ENCODE measurements at places on chromosomes 2 and 18.

- DNase-seq, result no peak
Measured at GRCh38 chr2:33215299-33215698, 261.1 kb upstream of the RASGRP3 start.

- DNase-seq, result no peak
Measured at GRCh38 chr2:170123593-170123992, 54.4 kb upstream of the MYO3B start.

DNA sequence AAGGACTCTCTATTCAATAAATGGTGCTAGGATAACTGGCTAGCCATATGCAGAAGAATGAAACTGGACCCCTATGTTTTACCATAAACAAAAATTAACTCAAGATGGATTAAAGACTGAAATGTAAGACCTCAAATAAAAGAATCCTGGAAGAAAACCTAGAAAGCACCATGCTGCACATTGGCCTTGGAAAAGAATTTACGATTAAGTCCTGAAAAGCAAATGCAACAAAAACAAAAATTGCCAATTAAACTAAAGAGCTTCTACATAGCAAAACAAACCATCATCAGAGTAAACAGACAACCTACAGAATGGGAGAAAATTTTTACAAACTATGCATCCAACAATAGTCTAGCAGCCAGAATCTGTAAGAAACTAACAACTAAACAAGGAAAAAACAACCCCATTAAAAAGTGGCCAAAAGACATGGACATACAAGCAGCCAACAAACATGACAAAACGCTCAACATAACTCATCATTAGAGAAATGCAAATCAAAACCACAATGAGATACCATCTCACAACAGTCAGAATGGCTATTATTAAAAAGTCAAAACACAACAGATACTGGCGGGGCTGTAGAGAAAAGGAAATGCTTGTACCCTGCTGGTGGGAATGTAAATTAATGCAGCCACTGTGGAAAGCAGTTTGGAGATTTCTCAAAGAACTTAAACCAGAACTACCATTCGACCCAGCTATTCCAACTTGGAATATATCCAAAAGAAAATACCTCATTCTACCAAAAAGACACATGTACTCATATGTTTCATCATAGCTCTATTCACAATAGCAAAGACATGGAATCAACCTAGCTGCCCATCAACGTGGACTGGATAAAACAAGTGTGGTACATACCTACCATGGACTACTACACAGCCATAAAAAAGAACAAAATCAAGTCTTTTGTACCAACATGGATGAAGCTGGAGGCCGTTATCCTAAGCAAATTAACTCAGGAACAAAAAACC, 30.6 kb downstream of the SEPTIN10 start:
- no peak for DNase-seq

DNA sequence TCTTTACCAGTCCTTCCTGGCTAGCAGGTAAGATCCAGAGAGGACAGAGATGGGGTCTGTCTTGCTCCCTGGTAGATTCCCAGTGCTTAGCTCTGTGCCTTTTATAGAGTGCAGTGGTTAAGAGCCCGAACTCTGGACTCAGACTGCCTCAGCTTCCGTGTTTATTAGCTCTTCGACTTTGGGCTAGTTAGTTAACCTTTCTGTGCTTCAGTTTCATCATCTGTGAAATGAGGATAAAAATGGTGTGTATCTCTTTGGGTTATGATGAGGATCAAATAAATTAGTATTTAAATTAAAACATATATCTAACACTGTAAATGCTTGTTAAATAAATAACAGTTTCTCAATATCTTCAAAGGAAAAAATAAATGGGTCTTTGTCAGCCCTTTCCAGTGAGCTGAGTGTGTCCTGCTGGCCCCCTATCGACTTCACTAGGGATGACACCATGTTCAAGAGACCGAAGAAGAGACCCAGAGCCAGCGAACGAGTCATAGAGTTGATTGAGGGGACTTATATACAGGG, 38.2 kb downstream of the CERS6 start:
- no peak for DNase-seq

DNA sequence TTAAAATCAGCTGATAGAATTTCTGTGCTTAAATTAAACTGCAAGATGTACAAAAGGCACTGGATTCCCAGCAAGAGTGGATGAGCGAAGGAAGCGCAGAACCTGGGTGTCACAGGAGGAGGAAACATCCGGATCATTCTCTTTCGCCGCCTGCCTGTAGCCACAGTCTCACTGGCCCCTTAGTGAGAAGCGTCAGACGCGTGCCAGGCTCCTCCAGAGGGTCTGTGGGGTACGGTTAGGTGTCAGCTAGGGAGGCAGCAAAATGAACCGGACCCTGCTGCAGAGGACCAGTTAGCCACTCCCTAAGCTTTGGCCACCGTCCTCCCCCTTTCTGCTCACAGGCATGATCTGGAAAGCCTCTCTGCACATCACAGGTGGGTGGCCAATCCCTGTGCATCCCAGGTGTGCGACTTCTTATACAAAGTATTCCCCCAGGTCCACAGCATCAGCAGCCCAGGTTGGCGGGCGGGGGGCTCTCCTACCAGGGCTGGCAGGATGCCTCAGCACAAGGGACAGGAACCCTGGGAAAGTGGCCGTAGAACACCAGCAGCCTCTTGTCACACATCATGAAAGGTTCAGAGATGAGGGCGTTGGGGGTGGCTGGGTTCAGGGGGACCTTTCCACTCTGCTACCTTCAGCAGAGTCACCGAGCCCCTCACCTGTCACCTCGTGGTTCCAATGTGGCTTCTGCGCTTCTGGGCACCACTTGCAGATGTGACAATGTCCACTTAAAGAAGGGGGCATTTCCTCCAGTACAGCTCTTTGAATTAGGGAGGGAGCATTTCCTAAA, 61.1 kb upstream of the SLC66A3 start:
- no peak for DNase-seq

- no peak for DNase-seq
Measured at GRCh38 chr2:60621688-60622429, 68.4 kb upstream of the BCL11A start.

- DNase-seq, result no peak
Measured at GRCh38 chr18:14914121-14914520, 166.1 kb downstream of the ANKRD30B start.

DNA sequence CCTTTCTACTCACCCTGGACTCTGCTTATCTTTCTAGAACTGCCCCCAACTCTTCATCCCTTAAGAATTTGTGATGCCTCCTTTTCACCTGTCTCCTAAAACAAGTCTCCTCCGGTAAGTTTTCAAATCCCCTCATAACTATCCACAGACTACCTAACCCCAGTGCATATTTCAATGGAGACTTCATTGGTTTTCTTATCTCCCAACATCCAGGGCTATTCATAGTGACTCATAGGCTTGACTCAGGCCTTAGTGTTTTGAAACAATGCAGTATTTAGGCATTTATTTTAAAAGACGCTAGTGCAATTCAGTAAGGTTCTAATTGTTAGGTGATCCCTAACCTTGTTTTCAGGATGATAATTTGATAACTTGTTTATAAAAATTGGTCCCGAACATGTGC, 399.2 kb downstream of the CPS1 start:
- DNase-seq, result no peak

DNA sequence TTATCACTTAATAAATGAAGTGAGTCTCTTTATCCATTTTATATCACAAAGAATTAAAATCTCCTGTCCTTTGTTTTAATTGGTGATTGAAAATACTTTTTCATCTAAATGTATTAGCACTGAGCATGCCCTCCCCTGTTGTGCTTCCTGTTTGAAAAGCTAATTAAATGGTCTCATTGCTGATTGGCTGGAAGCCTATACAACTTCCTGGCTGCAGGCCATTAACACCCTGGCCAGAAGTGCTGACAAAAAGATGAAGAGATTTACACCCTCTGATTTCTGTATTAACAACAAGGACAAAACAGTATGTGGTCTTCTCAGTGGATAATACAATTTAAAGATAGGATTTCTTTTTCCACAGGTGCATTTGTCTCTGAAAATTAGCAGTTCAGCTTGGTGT, 548.0 kb downstream of the DCC start:
- no peak for DNase-seq

- DNase-seq, result no peak
Measured at GRCh38 chr2:212745359-212745758, 206.8 kb upstream of the ERBB4 start.

GRCh38 chr2:74952575-74952974, 5.9 kb upstream of the POLE4 start:
- DNase-seq, result no peak

- DNase-seq, result no peak
Measured at GRCh38 chr2:241858206-241859016, at the start of gene PDCD1. Gene PDCD1, minus strand, starts transcription at chr2:241858894. Its CDS starts 56 bp downstream, at chr2:241858838.

DNA sequence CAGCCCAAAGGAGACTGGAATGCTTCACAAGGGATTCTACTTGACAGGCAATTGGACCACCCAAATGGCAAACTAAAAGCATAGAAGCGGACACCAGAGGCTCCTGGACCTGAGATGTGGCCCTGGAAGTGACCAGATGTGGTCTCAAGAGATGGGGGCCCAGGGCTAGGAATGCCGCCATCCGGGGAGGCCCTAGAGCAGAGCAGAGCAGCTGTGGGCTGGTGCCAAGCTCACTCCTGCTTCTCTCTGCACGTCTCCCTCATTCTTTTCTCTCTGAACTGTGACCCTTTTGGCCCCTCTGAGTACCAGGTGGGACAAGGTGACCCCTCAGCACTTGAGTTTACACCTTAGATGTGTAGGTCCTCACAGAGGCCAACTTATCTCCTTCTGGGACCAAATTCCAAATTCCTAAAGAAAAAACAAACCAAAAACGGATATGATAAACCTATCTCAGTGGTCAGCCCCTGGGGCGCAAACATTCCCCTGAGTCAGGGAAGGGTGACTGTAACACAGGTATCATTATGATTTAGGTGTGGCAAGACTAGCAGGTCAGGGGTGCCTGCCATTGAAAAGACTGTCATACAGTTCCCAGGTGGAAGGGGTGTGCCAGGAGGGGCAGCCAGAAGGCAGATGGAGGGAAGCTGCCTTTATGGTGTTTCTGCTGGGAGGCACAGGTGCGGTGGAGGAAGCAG, 6.5 kb upstream of the IL1R2 start:
- no peak for DNase-seq

DNA sequence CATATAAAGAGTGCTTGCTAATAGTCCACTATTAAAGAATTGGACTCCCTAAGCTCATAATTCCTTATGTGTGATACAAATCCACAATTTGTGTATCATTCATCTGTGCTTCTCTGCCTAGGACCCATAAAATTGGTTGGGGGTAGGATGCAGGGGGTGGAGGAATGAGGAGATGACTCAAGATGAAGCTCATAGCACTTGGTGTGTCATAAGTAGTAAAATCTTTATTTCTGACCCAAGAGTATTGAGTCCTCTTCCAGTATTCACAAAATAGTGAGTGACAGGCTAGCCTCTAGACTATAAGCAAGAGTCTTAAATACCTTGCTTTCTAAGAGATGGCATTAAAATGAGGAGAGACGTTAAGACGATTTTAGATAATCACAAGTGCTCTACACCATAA, 390.9 kb upstream of the CDH19 start:
- DNase-seq, result no peak

DNA sequence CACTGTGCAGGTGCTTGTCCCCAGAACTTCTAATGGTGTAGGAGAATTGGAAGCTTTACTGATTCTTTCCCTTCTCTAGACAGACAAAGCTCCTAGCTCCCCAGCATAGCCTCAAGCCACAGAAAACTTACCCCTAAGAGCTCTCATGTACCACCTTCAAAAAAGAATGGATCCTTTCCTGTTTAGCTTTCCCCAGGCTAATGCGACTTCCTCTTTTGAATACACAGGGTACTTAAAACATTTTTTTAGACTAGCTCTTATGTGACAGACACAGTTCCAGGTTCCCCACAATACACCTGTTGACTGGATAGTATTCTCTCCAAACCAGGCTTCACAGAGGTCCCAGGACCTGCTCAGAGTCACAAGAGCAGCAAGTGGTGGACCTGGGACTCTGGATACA, 8.3 kb downstream of the CTAGE1 start:
- no peak for DNase-seq

DNA sequence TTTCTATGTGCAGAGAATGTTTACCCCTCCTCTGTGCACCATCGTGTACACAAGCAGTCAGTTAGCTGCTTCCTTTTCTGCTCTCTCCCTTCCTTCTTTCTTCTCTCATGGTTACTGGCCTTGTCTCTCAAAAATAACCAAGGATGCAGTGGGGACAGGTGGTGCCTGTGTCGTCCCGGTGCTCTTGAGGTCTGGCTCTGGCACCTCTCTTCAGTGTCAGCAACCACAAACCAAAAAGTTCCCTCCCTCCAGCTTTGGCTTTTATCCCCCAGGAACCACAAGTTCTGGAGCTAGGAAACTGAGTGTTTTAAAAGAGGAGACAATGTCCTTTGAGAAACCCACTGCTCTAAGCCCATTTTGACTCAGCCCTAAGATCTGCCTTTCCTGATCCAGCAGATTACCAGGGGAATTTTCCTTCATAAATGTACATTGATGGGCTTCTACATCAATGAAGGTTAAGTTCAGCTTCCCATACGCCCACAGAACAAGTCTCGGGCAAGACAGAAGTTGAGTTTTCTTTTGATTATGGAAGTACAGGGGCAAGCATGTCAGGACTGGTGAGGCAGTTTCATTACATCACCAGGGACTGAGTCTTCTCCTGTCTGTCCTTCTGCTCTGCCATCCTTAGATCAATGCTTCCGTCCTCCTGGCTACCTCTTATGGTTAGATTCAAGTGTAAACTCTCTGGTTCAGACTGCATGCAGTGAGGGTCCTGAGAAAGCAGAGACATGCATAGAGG, 232.2 kb downstream of the SETBP1 start:
- DNase-seq, result no peak

Measured in SK-N-DZ (cell line).